ENCODE measurements at places on chromosomes 5 and 9. TPM values are rescaled to one million over a fixed set of nuclear protein-coding genes. Genes with fewer than 3 reads are reported as not detected.

GRCh38 chr5:78628270-78628992, 20.1 kb downstream of the LHFPL2 start:
- DNase-seq = no peak

DNA sequence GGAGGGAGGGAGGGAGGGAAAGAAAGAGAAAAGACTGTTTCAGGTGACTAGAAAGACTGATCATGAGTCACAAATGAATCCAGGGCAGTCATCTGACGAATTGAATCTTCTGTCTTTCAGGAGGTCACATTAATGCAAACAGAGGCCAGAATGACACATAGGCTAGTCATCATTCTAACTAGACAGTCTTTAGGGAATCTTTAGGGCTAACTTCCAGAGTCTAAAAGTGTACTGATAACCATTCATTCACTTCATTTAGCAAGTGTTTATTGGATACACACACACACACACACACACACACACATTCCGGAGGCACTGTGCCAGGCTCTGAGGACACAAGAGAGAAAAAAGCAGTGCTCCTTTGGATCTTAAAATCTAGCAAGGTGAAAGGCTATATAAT, 156.7 kb downstream of the EBF1 start:
- no peak for DNase-seq

GRCh38 chr5:76404223-76405211, 1.4 kb downstream of the IQGAP2 start:
- no peak for DNase-seq

DNAH5 gene
- total RNA-seq = 1.4 TPM
